ENCODE measurements at places on chromosomes 5 and 9.

DNA sequence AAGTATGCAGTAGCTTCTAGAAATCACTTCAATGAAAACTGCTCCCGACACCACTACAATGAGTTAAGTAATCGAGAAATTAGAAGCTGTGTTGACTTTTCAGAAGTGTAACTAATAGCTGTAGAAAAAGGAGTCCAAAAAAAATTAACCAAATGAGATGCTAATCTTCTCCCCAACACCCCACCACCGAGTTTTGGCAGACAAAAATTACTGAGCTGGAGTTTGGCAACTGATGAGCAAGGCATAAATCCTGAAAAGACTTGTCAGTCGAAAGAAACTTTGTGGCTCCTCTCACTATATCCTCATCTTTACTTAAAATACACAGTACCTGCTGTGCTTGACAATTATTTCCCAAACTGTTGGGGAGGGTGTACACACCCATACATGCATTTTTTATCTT is 191.9 kb downstream of the EBF1 start:
- no peaks in the 10 kb centered on the region for H3K4me1 ChIP-seq
- no peak overlapping the region for H3K27ac ChIP-seq
- H3K27me3 ChIP-seq = no peaks in the 10 kb centered on the region
- no peaks in the 10 kb centered on the region for H3K36me3 ChIP-seq
- DNase-seq = no peak

DNA sequence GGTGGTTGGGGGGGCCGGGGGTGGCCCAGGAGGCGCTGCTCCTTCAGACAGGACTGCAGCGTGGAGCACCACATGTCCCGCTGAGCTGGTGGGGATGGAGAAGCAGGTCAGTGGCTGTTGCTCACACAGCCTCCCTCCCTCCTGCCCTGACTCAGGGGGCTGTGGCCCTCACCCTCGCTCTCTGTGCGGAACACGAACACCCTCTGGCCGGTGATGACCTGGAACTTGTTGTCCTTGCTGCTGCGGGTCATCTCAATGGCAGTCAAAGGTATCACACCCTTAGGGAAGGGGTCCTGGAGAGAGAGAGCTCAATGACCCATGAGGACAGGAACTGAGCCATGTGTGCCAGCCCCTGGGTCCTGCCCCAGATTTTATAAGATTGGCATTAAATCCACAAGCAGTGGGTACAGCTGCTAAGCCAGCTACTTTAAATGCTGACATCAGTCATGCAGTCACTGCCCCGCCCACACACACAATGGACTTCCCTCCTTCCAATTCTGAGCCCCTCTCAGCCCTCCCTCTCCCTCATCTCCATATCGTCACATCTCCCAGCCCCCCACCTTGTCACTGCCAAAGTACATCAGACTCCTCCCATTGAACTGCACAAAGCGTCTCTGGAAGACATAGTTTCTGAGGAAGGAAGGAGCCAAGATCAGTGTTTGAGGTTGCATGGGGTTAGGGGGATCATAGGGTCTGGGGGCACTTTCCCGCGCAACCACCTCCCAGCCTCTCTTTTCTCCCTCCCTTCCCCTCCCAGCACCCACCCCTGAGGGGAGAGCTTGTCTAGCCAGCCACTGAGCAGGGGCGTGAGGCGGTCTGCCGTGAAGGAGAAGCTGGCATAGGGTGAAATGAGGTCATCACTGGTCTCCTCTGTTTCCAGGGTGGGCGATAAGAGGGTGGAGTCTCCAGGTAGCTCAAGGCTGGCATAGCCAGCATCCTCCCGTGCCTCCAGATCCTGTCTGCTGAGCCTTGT is 8.9 kb downstream of the ARAP3 start:
- H3K4me3 ChIP-seq = no peak overlapping the region
- H3K27ac ChIP-seq = no peak overlapping the region
- H3K27me3 ChIP-seq = peaks cover 1% of the 10 kb centered on the region
- DNase-seq = no peak

DNA sequence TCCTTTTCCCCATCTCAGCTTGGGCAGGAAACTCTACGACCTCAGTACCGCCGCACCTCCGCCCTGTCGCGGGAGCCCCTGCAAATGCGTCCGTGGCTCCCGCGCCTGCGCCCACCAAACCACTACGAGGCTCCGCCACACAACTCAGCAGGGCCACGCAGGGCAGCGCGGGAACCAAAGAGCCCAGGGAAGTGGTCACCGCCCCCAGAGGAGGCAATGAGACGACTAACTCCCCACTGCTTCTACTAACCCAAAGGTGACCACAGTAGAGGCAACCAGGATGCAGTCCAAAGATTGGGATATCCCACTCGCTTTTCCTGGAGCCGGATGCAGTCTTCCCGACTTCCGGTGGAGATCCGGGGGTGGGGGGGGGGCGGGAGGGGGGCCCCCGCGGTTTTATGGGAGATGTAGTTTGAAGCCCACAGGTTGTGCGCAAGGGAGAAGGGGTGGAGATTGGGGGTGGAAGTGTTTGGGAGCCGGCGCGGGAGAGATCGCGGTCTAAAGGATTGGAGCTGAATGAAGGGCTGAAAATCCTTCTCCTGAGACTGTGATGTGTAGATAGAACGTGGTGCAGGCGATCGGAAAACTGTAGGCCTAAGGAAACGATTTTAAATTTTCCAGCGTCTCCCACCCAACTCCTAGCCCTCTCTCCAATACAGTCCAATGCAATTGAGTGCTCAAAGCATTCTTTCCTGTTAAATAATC is at the start of gene NUDT12:
Gene NUDT12, minus strand, starts transcription at position 337 of the 705 bp plus-strand sequence. CDS start 2,541 bp downstream, outside the sequence.
- H3K27me3 ChIP-seq = no peaks in the 10 kb centered on the region
- peak within 1 kb of the TSS; percentile 80 for H3K4me3 ChIP-seq
- H3K4me1 ChIP-seq = peaks cover 3% of the 10 kb centered on the region
- H3K27ac ChIP-seq = peak within 1 kb of the TSS; percentile 75
- peak; percentile 60 for DNase-seq
- no peaks in the 10 kb centered on the region for H3K36me3 ChIP-seq

DNA sequence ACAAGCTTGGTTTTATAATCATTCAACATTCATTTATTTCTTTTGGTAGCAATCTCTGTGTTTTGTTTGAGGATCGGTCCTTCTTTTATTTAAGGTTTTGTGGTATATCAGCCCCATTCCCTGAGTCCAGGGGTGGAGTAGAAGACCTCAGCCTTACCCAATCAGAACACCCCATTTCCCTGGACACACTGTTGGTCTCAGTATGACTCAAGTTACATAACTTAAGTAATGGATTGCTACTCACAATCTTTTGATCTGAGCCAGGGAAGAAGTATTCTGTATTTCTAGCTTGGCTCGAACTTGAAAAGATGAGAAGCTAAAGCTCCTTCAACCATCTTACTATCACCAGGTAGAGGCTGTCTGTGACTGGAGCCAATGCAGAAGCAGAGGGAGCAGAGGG is 175.2 kb upstream of the HAPLN1 start:
- H3K27ac ChIP-seq = no peak overlapping the region
- no peak overlapping the region for H3K4me3 ChIP-seq
- H3K4me1 ChIP-seq = no peaks in the 10 kb centered on the region
- no peaks in the 10 kb centered on the region for H3K36me3 ChIP-seq
- H3K27me3 ChIP-seq = no peaks in the 10 kb centered on the region

DNA sequence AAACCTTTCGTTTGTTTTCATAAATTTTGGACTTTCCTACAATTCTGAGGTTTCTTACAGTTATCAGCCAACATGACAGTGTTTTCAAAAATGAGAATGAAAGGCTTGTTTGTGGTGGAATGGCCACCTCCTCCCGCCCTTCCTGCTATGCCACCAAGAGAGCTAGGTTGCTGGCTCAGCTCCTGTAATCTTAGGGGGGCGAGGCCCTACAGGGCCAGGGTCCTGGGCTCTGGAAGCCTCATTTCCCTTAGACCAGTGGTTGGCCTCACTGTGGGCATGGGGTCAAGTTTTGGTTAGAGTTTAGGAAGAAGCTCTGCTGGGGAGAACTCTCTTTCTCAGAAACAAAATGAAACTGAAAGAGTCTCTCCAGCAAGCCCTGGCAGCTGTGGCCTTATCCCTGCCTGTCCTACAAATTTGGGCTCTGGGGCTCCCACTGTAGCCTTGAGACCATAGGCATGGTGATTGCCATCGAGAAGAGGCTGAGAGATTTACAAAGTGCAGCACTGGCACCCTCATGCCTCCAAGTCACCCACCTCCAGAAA is 66.2 kb downstream of the IRX1 start:
- peaks cover 7% of the 10 kb centered on the region for H3K27me3 ChIP-seq
- no peaks in the 10 kb centered on the region for H3K4me1 ChIP-seq
- H3K36me3 ChIP-seq = no peaks in the 10 kb centered on the region
- H3K27ac ChIP-seq = no peak overlapping the region
- no peak for DNase-seq

DNA sequence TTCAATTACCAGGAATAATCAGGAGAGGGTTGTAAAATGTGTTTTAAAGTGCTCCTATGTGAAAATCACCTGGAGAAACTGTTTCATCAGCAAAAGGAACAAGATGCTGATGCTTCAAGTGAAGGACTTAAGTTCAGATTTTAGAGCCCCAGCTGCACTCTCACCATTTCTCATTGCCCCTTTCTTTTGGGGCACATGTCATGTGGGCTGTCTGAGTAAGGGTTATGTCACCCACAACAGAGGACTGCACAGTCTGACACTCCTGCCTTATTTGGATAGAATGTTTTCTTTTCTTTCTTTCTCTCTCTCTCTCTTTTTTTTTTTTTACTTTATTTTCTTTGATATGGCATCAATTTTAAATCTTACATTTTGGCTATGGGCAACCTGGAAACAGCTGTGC is 204.1 kb upstream of the EFNA5 start:
- peak; percentile 19 for DNase-seq
- H3K36me3 ChIP-seq = no peaks in the 10 kb centered on the region
- no peak overlapping the region for H3K4me3 ChIP-seq
- no peaks in the 10 kb centered on the region for H3K27me3 ChIP-seq
- no peak overlapping the region for H3K27ac ChIP-seq

- no peak overlapping the region for H3K4me3 ChIP-seq
- H3K4me1 ChIP-seq = no peaks in the 10 kb centered on the region
- no peaks in the 10 kb centered on the region for H3K27me3 ChIP-seq
- H3K27ac ChIP-seq = no peak overlapping the region
- DNase-seq = no peak
Observed at GRCh38 chr5:84550222-84550621, 165.5 kb upstream of the EDIL3 start.

- H3K4me3 ChIP-seq = no peak overlapping the region
- H3K27me3 ChIP-seq = no peaks in the 10 kb centered on the region
- no peak for DNase-seq
- H3K36me3 ChIP-seq = no peaks in the 10 kb centered on the region
Observed at GRCh38 chr5:68891718-68892117, 202.1 kb upstream of the SLC30A5 start.

DNA sequence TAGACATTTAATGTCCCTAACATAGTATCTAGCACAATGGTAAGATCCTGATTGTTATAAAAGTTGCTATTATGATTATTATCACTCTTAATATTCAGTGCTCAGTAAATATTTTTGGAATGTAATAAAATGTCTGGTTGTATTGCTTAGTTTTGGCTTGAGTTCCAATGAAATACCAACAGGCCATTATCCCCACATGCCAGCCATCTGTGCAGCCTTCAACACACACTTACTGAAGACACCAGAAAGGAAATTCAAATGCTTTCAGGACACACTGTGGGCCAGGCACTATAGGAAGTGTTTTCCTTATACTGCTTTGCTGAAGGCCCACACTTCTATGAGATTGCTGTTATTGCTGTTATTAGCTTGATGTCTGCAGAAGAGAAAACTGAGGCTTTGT is 157.5 kb downstream of the TRIM32 start:
- H3K4me1 ChIP-seq = no peaks in the 10 kb centered on the region
- H3K27ac ChIP-seq = no peak overlapping the region
- H3K4me3 ChIP-seq = no peak overlapping the region
- H3K27me3 ChIP-seq = no peaks in the 10 kb centered on the region
- no peak for DNase-seq
- H3K36me3 ChIP-seq = no peaks in the 10 kb centered on the region

- no peak overlapping the region for H3K4me3 ChIP-seq
- H3K4me1 ChIP-seq = no peaks in the 10 kb centered on the region
- H3K27ac ChIP-seq = no peak overlapping the region
- no peaks in the 10 kb centered on the region for H3K27me3 ChIP-seq
- DNase-seq = no peak
Observed at GRCh38 chr5:109396965-109397364, 12.8 kb downstream of the PJA2 start.

- H3K36me3 ChIP-seq = peaks cover 64% of the 10 kb centered on the region
- no peaks in the 10 kb centered on the region for H3K27me3 ChIP-seq
- no peak overlapping the region for H3K4me3 ChIP-seq
- H3K4me1 ChIP-seq = peaks cover 13% of the 10 kb centered on the region
- no peak for DNase-seq
- H3K27ac ChIP-seq = no peak overlapping the region
Observed at GRCh38 chr5:10254686-10255085, 4.6 kb downstream of the CCT5 start.

DNA sequence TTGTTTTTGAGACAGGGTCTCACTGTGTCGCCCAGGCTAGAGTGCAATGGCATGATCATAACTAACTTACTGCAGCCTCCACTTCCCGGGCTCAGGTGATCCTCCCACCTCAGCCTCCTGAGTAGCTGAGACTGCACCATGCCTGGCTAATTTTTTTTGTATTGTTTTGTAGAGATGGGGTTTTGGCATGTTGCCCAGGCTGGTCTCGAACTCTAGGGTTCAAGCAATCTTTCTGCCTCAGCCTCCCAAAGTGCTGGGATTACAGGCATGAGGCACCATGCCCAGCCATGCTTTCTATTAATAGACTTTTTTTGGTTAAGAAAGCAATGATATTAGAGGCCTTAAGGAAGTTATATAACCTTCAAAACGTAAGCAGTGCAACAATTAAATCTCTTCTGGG is 23.3 kb downstream of the CLTA start:
- no peaks in the 10 kb centered on the region for H3K27me3 ChIP-seq
- H3K4me1 ChIP-seq = peaks cover 3% of the 10 kb centered on the region
- H3K36me3 ChIP-seq = peaks cover 70% of the 10 kb centered on the region
- H3K27ac ChIP-seq = no peak overlapping the region

DNA sequence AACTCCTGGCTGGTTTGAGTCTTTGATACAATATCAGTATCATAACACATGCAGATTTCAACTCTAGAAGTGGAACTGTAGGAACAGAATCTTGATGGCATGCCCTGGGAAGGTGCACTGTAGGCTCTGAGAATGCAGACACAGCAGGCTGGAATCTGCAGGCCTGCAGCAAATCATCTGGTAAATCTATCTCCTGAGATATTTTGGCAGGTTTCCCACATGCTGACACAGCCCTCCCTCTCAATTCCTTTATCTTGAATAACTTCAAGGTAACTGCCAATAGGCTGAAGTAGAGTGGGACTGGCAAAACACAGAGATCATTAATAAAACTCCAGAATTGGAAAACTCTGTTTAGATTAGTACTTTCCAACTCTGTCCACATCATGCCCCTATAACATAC is 177.8 kb upstream of the PCSK5 start:
- no peak overlapping the region for H3K4me3 ChIP-seq
- DNase-seq = no peak
- no peaks in the 10 kb centered on the region for H3K27me3 ChIP-seq
- H3K27ac ChIP-seq = peak overlapping the region; percentile 11
- no peaks in the 10 kb centered on the region for H3K36me3 ChIP-seq

- DNase-seq = no peak
- no peak overlapping the region for H3K27ac ChIP-seq
- no peak overlapping the region for H3K4me3 ChIP-seq
- H3K36me3 ChIP-seq = no peaks in the 10 kb centered on the region
- no peaks in the 10 kb centered on the region for H3K4me1 ChIP-seq
- H3K27me3 ChIP-seq = no peaks in the 10 kb centered on the region
Observed at GRCh38 chr5:76576996-76577395, 46.2 kb downstream of the F2RL2 start.

Measured in thymus (tissue), 14 donors.